ENCODE measurements at places on chromosomes 13 and 19. TPM values are rescaled to one million over a fixed set of nuclear protein-coding genes. Genes with fewer than 3 reads are reported as not detected.

The GNG7 gene
- total RNA-seq: 2.8 TPM

DNA sequence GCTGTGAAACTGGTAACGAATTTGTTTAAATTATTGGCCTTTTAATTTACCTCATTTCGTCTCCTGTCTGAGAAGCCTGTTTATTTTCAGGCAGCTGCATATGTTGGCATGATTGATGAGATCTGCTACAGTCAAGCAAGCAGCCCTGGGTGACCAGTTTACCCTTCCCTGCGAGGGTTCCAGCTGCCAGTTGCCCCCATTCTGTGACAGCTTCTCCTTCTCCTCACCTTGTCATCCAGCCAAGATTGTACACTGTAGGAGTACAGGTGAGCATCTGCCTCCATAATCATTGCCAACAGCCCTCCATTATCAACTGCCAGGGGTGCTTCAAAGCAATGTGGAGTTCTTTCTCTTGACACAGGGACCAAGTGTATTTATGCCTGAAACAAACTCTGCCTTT lies 1979.9 kb upstream of the PRR20A start:
- no peak for DNase-seq

The PPP1R37 gene
- 49.5 TPM for total RNA-seq

The GAPDHS gene
- not detected for total RNA-seq

- DNase-seq: no peak
Measured at GRCh38 chr19:13234518-13234917, 84.3 kb downstream of the IER2 start.

- no peak for DNase-seq
Measured at GRCh38 chr13:91323349-91323748, 24.1 kb upstream of the MIR17HG start.

All from PC-9 (cell line).